ENCODE measurements at places on chromosomes 2 and 18.

DNA sequence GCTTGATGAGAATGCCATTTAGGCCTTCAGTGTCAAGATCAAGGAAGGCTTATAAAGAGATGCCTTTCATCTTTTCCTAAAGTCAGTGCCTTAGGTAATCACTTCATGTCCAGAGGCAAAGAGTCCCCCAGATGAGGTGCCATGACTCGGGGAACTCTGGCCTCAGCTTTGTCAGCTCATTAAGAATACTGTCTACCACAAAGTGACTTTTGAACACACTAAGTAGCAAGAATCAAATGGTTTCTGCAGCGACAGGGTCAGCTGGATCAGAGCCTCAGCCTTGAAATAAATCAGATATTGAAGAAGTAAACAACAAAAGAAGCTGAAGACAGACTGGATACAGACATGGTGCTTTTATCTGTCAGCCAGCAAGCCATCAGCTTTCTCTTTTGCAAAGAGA lies 120.1 kb upstream of the SLC39A10 start:
- no peak for DNase-seq

- DNase-seq: no peak
Measured at GRCh38 chr2:33292981-33293595, 183.4 kb upstream of the RASGRP3 start.

DNA sequence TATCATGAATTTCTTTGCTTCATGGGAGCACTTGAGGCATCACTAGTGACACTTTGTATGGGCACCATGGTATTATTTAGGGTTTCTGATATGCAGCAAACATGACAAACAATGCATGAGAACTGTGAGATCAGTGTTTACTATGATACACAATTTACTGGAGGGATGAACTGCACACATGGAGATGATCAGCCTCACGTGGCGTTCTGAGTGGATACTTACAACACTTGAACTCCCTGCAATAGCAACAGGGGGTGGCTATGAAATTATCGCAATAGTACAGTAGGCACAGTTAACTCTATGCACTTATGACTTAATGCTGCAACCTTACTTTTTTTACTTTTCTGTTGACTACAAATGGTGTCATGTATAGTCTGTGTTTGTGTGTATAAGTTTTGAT lies 18.5 kb upstream of the UGT1A8 start:
- no peak for DNase-seq

DNA sequence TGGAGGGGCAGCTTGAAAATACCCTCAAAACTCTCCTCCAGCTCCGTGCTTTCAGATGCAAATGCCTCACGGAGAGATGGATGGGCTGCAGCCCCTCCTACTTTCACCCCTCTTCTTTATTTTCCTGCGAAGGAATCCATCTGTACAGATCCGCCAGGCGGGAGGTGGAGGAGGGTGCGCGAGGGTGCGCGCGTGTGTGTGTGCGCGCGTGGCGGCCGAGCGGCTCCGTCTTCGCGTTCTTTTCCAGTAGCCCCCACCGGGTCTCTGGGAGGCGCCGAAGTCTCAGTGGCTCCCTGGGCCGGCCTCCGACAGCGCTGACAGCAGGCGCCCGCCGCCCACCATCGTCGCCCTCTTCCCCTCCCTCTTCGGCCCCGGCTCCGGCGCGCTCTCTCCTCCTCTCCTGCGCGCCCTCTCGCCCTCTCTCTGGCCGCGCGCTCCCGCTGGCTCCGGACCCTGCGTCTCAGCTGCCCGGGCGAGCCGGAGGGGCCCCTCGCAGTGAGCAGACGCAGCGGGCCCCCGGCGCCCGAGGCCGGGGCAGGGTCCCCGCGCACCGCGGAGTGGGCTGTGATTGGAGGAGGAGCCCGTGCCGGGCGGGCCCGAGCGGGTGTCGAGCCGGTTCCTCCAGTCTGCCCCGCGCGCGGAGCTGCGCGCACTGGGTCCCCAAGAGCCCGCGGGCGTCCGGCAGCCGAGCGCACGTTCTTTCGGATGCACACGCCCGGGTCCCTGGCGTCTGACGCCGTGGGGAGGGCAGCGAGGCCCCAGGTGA lies at the start of gene CDH7:
Gene CDH7, plus strand, starts transcription at position 624 of the 766 bp plus-strand sequence. CDS start 11,831 bp downstream, outside the sequence.
- DNase-seq: peak; percentile 38

- DNase-seq: no peak
Measured at GRCh38 chr2:20145497-20146193, 79.3 kb downstream of the SDC1 start.

GRCh38 chr2:161030260-161031063 lies 129.8 kb upstream of the TANK start:
- no peak for DNase-seq

DNA sequence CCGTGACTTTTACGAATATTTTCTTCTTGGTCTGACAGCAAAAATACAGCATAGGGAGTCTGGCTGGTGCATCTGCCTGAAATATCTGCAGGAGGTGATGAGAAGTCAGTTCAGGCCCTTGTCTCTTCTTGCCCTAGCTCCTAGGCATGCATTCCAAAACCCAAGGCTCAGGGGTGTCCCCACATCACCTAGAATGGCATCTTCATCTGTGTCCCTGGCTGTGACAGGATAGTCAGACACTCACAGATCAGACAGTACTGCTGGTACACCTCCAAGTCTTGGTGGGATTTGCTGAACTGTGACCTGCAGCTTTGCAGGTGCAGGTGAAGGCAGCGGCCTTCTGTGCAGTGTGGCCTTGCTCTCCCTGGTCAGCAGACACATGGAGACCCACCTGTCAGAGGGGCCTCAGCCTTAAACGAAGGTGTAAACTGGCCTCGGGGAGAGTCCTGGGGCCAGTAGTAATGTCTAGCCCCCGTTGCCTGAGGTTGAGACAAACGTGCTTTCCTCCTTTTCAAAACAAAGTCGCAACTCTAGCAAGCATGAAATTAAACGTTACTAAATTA lies 42.8 kb downstream of the MBP start:
- DNase-seq: no peak

- DNase-seq: no peak
Measured at GRCh38 chr2:210611466-210611865, 55.1 kb downstream of the CPS1 start.

- no peak for DNase-seq
Measured at GRCh38 chr2:154120706-154121105, 249.0 kb downstream of the GALNT13 start.

DNA sequence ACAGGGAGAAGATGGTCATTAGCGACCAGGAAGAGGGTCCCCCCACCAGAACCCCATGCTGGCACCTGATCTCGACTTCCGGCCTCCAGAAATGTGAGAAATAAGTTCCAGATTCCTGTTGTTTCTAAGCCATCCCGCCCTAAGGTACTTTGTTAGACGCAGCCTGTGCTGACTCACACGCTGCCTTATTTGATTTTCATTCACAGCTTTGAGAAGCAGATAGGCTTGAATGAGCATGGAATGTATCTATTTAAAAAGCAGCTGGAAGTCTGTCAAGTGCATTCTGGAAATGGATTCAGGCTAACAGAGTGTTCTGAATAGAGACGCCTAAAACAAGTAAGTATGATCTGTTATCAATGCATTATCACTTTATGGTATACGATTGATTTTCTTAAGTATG lies 8.3 kb upstream of the IL1R2 start:
- DNase-seq: peak; percentile 8

GRCh38 chr2:195390686-195391321 lies 266.2 kb upstream of the SLC39A10 start:
- no peak for DNase-seq

DNA sequence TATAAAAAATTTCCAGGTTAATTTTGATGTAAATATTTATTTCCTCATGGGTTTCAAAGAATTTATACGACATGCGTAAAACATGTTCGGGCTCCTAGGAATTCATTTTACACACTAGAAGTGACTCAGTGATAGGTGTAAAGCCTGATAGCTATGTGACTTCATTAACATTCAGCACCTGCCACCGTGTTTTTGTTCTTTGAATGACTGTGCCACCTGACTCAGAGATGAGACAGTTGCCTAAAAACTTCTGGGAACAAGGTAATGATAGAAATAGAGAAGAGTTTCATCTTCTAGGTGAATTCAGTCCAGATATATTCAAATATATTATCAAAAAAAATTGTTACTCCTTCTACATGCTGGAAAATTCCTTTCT lies 10.0 kb downstream of the IL1R2 start:
- no peak for DNase-seq

DNA sequence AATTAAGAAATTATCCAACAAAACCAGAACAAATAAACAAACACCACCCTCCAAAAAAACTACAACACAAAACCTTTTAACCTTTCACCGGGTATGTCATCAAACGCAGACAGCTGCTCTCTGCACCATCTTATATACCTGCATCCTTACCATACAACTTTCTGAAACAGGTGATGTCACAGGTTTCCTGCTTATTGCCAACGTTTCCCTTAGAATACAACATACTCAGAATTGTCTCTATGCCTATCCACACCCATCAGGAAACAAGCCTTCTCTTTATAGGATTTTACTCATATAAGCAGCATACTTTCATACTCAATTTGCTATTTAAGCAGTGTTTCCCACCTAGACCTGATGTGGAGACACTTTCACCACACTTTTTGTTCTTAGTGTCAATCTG lies 181.0 kb downstream of the DYM start:
- no peak for DNase-seq

- DNase-seq: no peak
Measured at GRCh38 chr18:74510770-74511095, 14.6 kb downstream of the CNDP2 start.

GRCh38 chr2:4295680-4296079 lies 592.3 kb downstream of the DCDC2C start:
- DNase-seq: no peak

DNA sequence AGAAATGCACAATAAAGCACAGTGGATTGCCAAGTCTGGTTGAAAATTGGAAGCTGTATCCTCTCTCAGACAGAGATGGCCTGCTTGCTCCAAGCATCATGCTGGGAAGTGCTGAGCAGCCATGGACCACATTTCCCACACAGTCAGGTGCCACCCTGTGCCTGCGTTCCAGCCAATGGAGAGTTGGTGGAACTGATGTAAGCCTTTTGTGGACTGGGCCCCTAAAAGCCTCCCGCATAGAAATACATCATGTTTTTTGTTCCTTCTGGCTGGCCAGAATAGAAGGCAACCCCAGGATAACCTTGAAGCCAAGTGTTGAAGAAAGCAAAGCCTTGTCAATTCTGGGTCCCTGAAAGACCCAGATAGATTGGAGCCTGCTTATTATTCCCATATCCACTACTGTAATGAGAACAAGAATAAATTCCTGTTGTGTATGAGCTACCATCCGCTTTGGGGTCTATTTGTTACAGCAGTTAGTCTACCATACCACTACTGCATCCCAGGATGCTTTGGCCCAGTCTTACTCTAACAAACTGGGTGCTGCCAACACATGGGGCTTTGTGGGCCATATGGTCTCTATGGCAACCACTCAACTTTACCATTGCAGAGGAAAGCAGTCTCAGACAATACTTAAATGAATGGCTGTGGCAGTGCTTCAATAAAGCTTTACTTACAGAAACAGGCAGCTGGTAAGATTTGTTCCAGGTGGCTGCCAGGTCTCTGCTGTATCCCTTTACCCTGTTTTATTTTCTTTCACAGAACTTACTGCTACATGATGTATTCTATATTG lies 65.4 kb downstream of the POLE4 start:
- no peak for DNase-seq

DNA sequence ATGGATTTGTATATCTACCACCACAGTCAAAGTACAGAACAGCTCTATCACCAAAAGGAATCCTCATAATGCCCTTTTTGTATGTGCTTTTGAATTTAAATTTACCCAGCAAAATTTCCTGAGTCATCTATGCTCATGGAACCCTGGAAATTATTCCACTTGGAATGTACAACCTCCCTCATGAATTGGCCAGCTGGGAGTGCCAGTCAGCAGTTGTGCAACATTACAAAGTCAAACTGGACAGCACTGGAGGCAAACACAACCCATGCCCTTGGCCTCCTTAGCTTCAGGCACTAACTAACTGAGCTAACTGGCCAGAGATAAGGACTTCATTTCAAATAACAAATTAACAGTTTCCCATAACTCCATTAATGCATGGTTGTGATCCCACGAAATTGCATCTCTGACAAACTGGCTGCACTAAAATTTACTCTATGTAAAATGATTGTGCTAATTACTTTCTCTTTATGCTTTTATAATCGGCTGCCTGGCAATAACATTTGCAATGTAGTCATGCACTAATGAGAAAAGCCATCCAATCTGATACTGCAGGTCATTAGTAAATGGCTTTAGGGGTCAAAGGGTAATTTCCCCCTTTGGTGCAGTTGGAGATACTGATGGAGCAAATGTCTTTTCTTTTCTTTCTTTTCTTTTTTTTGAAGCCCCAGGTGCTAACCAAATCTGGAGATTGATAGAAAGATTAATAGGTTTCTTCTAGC lies 270.5 kb downstream of the ACTR3 start:
- DNase-seq: no peak

GRCh38 chr2:28164280-28164801 lies 228.3 kb upstream of the FOSL2 start:
- DNase-seq: no peak

- no peak for DNase-seq
Measured at GRCh38 chr2:145723872-145724271, 1204.0 kb upstream of the ZEB2 start.

- DNase-seq: no peak
Measured at GRCh38 chr2:152097290-152097800, 1.5 kb downstream of the CACNB4 start.

DNA sequence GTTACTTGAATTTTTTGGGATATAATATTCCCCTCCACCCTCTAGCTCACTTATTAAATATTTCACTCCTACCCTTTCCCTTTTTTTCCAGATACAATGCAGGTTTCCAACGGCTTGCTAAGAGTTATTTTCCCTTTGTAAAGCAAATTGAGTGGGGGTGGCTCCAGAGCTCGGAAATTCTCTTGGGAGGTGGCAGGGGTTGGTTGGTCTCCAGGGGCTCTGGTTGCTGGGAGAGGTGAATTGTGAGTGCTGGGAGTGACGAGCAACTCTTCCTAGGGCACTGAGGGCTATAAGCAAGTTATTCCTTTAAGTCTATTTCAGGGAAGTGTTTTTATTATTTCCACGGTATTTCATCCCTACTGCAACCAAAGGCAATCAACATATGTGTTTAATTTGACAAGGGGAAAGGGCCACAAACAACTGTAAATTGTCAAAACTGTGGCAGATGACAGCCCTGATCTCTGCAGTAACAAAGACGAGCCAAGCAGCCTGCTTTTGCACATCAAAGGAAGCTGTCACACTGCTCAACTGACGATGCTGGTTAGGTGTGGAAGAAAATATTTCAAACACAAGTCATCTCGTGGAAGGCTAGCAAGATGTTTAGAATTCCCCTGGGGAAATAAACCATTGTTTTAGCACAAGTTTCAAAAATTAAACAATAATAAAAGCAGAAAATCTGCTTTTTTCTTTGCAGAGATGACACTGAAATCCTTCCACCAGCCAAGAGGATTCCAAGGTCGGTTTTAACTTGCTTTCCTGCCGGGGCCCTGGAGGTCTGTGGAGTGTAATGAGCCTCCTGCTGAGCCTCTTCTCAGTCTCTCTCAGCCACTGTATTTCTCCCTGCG lies 34.8 kb upstream of the ASXL2 start:
- no peak for DNase-seq

DNA sequence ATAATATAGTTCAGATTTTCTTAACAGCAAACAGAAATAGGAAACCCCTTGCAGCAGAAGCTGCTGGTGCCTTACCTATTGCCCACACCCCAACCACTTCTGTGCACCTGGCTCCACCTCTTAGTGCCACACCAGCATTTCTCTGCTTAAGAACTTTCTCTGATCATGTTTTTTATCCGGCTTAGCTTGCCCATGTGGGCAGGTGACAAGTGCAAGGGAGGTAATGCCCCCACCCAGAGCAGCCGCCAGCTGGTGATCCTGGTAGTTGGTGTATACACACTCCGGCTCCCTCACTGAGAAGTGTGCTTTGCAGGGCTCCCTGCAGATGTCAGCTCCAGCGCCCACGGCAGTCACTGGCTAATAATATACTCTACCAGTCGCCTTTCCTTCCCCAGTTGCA lies 126.3 kb downstream of the ALPK2 start:
- DNase-seq: no peak

- no peak for DNase-seq
Measured at GRCh38 chr2:26904839-26905238, 56.9 kb downstream of the DPYSL5 start.

All from occipital lobe (tissue), 3 donors.